Renal cortical epithelial cell (primary cell): ENCODE measurements at places on chromosomes 5 and 9. TPM values are rescaled to one million over a fixed set of nuclear protein-coding genes. Genes with fewer than 3 reads are reported as not detected.

TMC1 gene
- 0.15 TPM in 1 of 2 replicates, not detected in the other for total RNA-seq

TIGD6 gene
- 3.0 and 7.7 TPM in 2 replicates for total RNA-seq

FBXW5 gene
- 195 and 249 TPM in 2 replicates for total RNA-seq

FCN2 gene
- total RNA-seq, result not detected in 2 replicates

DOLPP1 gene
- total RNA-seq, result 9.6 and 12.0 TPM in 2 replicates

CARD9 gene
- 0.52 and 1.5 TPM in 2 replicates for total RNA-seq

ESM1 gene
- total RNA-seq, result 0.05 TPM in 1 of 2 replicates, not detected in the other

SPINK13 gene
- 1.4 and 1.8 TPM in 2 replicates for total RNA-seq

KCNIP1 gene
- 12.2 and 32.4 TPM in 2 replicates for total RNA-seq

MGAT1 gene
- 44.1 and 58.4 TPM in 2 replicates for total RNA-seq

GADD45G gene
- total RNA-seq, result 0.20 TPM in 1 of 2 replicates, not detected in the other

P4HA2 gene
- 142 and 441 TPM in 2 replicates for total RNA-seq

IL31RA gene
- total RNA-seq, result 1.0 and 1.2 TPM in 2 replicates

LCN15 gene
- total RNA-seq, result not detected in 2 replicates

HRH2 gene
- total RNA-seq, result 0.10 TPM in 1 of 2 replicates, not detected in the other

LCN2 gene
- total RNA-seq, result 23.6 and 38.2 TPM in 2 replicates

PCAT7 gene
- 0.30 and 1.0 TPM in 2 replicates for total RNA-seq

KCNN2 gene
- 0.20 TPM in 1 of 2 replicates, not detected in the other for total RNA-seq
